IMR-90 (cell line): ENCODE measurements at places on chromosomes 4 and X. TPM values are rescaled to one million over a fixed set of nuclear protein-coding genes. Genes with fewer than 3 reads are reported as not detected.

Gene OTUD4
- total RNA-seq: 12.4 and 16.9 TPM in 2 replicates

DNA sequence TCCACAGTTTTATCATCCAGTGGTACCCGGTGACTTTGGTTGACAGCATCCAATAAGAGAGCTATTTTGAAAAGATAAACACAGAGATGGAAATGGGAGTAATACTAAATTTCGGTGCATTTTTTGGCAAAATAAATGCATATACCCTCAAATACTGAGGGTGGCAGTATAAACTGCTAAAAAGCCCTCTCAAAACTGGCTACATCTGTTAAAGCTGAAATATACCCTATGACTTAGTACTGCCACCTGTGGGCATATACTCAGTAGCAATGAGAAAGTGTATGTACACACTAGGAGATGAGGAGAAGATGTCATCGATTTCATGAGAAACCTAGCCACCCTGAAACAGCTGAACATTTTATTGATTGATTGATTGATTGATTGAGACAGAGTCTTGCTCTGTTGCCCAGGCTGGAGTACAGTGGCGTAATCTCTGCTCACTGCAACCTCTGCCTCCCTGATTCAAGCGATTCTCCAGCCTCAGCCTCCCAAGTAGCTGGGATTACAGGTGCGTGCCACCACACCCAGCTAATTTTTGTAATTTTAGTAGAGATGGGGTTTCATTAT, 12.2 kb upstream of the TMEM128 start:
- DNase-seq: peak; percentile 63

DNA sequence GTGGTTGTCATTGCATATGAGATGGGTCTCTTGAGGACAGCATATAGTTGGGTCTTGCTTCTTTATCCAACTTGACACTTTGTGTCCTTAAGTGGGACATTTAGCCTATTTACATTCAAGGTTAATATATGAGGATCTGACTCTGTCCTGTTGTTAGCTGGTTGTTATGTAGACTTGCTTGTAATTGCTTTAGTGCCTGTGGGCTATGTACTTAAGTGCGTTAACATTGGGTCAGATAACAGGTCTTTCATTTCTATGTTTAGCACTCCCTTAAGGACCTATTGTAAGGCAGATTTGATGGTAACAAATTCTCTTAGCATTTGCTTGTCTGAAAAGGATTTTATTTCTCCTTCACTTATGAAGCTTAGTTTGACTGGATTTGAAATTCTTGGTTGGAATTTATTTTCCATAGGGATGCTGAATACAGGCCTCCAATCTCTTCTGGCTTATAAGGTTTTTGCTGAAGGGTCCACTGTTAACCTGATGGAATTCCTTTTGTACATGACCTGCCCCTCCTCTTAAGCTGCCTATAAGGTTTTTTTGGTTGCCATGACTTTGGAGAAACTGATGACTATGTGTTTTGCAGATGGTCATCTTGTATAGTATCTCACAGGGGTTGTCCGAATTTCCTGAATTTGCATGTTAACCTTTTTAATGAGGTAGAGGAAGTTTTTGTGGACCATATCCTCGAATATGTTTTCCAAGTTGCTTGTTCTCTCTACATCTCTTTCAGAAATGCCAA, 162.0 kb downstream of the NKX6-1 start:
- no peak for DNase-seq

DNA sequence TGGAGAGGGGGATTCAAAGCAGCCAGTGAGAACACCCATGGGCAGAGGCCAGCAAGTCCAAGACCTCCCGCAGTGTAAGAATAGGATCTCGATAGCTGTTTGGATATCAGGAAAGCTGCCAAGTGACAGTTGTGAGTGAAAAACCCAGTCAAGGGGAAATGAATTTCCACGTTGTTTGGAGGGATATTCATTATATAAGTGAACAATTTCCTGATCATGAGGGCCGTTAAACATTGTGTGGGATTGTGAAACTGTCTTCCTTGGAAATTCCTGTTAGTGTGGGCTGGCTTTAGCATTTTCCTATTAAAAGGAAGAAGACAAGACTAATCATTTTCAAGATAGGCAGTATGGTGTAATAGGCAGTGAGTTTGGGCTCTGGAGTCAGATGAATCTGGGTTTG, 15.0 kb downstream of the CLDN2 start:
- peak; percentile 36 for DNase-seq

Gene SSX2B
- total RNA-seq: not detected in 2 replicates

Gene GLOD5
- total RNA-seq: not detected in 2 replicates

DNA sequence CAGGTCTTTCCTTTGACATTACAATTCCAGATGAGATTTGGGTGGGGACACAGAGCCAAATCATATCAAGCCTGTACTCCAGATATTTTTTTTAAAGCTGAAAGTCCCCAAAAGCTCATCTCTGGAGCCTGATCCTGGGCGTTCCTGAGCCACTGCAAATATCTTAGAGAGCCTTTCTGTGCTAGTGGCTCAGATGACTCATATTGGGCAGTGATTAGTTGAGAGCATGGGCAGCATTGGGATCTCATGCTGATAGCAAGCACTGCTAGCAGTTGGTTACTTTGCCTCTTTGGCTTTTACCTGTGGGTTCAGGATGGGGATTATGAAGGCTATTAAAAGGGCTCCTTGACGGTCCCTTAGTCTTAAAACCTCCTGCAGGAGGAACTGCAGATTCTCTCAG, 51.4 kb upstream of the SCRG1 start:
- peak; percentile 9 for DNase-seq

- no peak for DNase-seq
These were observed 33.3 kb downstream of the REST start for GRCh38 chr4:56940971-56941370.

Gene DGAT2L6
- not detected in 2 replicates for total RNA-seq

DNA sequence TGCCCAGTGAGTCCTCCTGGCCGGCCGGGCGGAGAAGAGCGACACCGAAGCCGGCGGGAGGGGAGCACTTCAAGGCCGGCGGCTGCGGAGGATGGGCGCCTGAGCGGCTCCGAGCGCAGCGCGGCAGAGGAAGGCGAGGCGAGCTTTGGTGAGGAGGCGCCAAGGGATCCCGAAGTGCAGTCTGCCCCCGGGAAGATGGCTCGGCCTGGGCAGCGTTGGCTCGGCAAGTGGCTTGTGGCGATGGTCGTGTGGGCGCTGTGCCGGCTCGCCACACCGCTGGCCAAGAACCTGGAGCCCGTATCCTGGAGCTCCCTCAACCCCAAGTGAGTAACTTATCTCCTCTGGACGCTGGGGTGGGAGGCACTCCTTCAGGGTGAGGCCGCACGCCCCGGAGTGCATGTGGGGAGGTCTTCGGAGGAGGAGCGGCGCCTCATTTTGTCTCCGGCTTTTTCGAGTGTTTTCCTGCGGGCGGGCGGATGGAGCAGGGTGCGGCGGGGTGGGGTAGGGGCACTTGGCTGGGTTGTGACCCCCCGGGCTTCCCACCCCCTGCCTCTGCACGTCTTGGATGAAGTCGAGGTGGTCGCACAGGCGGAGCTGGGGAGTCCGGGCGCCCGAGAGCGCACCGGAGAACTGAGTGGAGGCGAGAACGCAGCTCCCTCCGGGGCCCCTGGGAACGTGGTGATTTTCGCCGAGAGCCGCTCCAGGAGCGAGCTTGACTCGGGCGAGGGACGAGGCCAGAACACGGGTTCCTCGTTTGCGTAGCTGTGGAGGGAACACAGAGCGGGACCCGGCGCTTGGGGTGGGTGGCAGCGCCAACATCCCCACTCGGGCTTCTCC, 979 bp downstream of the EFNB1 start:
- peak; percentile 19 for DNase-seq

DNA sequence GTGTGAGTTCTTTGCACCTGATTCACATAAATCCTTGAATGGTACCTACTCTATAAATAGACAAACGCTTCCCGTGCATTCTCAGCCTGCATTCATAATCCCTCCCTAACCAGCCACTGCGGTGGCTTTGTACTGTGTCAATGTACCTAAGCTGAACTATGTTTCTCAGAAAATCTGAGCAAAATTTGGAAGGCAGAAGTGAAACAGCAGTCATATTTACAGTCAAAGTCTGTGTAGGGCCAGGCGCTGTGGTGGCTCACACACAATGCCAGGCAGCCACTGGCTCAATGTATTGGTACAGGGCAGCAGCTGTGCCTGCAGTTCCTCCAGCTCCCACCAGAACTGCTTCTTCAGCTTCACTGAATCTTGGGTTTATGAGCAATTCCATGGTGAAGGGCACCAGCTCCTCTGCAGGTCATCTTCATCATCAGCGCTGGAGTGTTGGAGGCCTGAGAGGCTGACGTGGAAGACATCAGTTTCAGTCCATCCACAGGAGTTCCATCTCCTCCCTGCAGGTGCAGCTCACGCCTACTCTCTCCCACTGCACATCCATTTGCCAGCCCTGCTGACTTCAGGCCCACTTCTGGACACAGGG, 32.3 kb upstream of the IRF2 start:
- no peak for DNase-seq

GRCh38 chr4:35461931-35462659, 782.2 kb downstream of the ARAP2 start:
- DNase-seq: no peak

DNA sequence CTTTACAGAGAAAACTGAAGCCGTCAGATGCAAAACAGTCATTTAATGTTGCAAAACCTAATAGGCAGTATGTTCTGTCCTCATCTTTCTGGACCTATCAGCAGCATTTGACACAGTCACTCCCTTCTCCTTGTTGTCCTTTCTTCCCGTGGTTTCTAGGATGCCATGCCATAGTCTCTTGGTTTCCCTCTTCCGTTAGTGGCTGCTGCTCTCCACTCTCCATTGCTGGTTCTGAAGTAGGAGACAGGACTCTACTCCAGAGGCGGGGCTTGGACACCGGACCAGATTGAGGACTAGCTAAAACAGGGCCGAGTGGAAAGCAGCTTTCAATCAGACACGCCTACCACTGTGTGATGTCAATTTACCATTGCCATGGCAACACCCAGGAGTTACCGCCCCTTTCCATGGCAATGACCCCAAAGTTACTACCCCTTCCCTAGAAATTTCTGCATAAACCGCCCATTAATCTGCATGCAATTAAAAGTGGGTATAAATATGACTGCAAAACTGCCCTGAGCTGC, 88.8 kb upstream of the CCDC160 start:
- DNase-seq: no peak

DNA sequence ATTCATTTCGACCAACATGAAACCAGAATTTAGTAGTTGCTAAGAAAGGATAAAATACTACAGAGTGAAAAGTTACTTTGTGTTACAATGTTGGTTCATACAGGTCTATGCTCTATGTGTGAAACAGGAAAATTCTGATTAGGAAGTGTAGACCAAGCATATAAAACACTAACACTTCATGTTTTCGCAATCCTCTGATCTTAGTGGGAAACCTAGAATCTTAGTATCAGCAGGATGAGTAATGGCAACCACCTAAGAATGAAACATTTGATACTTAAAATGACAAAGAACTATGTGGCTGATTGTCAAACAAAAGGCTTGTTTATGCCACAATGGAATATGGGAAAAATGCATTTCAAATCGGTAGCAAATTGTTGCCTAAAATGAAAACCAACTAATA, 116.1 kb downstream of the AMMECR1 start:
- DNase-seq: no peak

Gene OTUD6A
- total RNA-seq: not detected in 2 replicates

- no peak for DNase-seq
These were observed 7.6 kb downstream of the ZIC3 start for GRCh38 chrX:137573324-137574101.

GRCh38 chrX:113222305-113222704, 381.7 kb upstream of the AMOT start:
- no peak for DNase-seq

- DNase-seq: no peak
These were observed 34.7 kb downstream of the NHS start for GRCh38 chrX:17409566-17410290.

Gene AFM
- not detected in 2 replicates for total RNA-seq

Gene CXorf49
- not detected in 2 replicates for total RNA-seq
